ENCODE measurements at places on chromosomes 12 and 14. TPM values are rescaled to one million over a fixed set of nuclear protein-coding genes. Genes with fewer than 3 reads are reported as not detected.
A peak's percentile ranks its signal among the peaks of the same experiment; 100 is the strongest.

DNA sequence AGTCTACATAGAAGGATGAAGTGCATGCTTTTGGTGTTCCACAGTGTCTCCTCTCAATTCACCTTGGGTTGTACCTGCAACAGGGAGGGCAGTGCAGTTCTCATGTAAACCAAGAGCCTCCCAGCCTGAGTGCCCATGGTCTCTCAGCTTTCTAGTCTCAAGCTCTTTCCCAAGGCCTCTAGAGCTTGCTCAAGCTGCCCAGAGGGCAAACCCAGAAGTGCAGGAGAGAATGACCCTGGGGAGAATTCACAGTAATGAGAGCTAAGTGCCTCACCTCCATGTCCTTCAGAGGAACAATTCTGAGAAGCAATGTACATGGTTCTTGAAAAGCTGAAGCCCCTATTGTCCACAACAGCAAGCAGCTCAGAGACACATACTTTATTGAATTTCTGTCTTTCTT, 180.5 kb downstream of the BCAT1 start:
- no peak for DNase-seq
- H3K4me3 ChIP-seq, result no peak overlapping the region
- H3K27ac ChIP-seq, result no peak overlapping the region
- no peaks in the 10 kb centered on the region for H3K36me3 ChIP-seq

PRR4 gene
- total RNA-seq, result 7.5 TPM

- H3K36me3 ChIP-seq, result peaks cover 4% of the 10 kb centered on the region
- peak overlapping the region; percentile 83 for H3K27ac ChIP-seq
- H3K27me3 ChIP-seq, result peaks cover 5% of the 10 kb centered on the region
Observed at GRCh38 chr12:54287261-54288157, 7.0 kb downstream of the HNRNPA1 start.

- H3K4me1 ChIP-seq, result peaks cover 3% of the 10 kb centered on the region
- H3K4me3 ChIP-seq, result no peak overlapping the region
- H3K27me3 ChIP-seq, result no peaks in the 10 kb centered on the region
- peaks cover 7% of the 10 kb centered on the region for H3K36me3 ChIP-seq
- DNase-seq, result peak; percentile 62
- no peak overlapping the region for H3K27ac ChIP-seq
Observed at GRCh38 chr12:7460375-7461259, 16.7 kb upstream of the CD163L1 start.

GALNT4 gene
- total RNA-seq, result 0.98 TPM

GRCh38 chr12:71999795-72000194, 61.1 kb downstream of the TPH2 start:
- no peaks in the 10 kb centered on the region for H3K36me3 ChIP-seq
- no peak for DNase-seq
- no peaks in the 10 kb centered on the region for H3K4me1 ChIP-seq
- H3K4me3 ChIP-seq, result no peak overlapping the region
- H3K27me3 ChIP-seq, result no peaks in the 10 kb centered on the region

Measured in glutamatergic neuron (in vitro differentiated cells).